ENCODE measurements at places on chromosomes 3 and 15.

- no peak for DNase-seq
Measured at GRCh38 chr3:38028621-38029361, 651 bp downstream of the PLCD1 start.

DNA sequence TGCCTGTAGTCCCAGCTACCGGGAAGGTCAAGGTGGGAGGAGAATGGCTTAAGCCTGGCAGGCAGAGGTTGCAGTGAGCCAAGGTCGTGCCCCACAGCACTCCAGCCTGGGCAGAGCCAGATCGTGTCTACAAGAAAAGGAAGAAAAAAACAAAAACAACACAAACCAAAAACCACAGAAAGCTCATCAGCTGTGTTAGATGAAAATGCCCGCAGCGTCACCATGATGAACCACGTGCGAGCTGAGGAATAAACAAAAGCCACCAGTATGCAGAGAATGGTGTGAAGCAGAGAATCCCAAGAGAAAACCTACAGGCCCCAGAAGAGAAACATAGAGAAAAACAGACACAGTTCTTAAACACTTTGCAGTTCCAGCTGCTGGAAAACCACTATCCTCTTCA lies 19.7 kb upstream of the TM4SF19 start:
- DNase-seq: no peak

DNA sequence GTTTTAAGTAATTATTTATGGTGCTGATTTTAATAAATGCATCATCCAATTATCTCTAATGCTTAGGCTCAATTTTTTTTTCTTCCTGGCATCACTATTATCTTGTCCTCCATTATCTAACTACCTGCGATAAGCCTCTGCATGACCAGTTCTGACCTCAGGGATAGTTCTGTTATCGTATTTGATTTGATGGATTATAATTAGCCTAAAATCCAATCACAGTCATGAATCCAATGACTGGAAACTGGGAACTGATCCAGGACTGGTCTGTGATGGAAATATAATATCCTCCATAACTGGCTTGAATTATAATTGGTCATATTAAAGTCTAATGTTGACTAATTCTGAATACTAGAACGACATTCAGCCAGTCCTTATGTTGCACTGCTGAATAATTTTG lies 1.1 kb downstream of the MYH15 start:
- no peak for DNase-seq

DNA sequence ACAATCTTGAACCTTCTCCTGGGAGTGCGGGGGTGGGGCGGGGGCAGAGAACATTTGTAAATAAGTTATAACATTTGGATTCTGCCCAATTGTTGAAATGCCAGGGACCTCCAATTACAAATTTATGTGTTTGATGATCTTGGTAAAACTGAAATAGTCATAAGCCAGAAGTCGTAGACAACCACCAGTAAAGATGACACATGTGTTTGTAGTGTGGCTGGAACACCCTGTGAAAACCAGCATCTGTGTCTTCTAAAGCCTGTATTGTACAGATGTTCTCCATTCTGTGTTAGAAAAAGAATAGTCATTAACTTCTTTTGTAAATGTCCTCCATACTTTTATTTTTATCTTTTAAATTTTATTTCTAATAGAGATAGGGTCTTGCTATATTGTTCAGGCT lies 61.8 kb downstream of the ARIH1 start:
- no peak for DNase-seq

DNA sequence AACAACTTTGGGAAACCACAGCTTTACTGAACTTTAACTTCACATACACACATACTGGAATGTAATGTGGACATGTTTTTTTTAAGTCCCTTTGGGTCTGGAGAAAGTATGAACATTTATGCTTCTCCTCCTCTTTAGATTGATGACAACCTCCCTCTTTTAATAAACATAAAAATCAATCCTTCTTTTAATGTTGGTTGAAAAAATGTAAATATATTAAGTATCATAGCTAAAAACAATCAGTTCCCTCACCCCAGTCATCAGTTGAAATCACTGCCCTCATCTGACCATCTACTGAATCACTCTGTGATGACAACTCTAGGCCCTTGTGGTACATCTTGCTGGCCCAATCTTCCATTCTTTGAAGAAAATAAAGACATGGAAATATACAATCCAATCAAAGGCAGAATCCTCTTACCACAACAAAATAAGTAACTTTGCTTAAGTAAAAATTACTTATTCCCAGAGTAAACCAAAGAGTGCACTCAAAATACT lies 6.4 kb downstream of the AAGAB start:
- DNase-seq: no peak

DNA sequence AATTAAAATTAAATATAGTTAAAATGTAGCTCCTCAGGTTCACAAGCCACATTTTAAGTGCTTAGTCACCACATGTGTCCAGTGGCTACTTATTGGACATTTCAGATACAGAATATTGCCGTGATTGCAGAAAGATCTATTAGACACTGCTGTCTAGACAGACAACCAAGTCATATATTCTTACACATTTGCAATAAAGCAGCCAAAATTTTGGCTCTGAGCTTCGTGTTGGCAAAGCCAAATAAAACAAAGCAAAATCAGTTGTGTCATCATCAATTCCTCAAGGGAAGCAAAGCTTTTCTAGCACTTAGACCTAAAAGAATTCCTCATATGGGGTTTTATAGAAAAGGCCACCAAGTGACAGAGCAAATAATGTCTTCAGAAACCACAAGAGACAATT lies 193.1 kb upstream of the LPP start:
- DNase-seq: no peak

DNA sequence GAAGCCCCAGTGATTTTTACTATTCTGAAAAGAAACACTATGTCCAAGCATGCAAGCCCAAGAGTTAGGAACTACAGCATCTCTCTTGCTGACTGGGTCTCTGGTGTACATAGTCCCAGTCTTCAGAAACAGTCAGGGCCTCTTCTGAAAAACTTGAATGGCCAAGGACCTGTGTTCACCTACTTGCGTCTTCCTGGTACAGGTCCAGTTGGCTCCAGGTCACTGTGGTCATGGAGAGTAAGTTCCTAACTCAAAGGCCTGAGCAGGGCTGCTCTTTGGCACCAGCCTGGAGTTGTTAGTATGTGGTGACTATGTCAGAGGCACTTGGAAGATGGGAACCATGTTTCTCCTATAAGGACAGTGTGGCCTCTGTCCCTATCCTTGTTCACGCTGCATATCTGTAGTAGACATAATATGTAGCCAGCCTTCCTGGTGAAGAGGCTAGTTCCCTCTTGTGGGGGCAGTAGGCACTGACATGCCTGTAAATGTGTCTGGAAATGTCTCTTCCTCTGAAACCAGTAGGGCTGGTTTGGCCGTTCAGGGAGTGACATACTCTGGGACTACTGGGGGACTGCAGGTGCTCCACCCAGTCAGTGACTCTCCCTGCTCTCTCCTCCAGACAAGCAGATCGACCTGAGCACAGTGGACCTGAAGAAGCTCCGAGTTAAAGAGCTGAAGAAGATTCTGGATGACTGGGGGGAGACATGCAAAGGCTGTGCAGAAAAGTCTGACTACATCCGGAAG lies 2.6 kb upstream of the RBM15B start:
- DNase-seq: peak; percentile 21

DNA sequence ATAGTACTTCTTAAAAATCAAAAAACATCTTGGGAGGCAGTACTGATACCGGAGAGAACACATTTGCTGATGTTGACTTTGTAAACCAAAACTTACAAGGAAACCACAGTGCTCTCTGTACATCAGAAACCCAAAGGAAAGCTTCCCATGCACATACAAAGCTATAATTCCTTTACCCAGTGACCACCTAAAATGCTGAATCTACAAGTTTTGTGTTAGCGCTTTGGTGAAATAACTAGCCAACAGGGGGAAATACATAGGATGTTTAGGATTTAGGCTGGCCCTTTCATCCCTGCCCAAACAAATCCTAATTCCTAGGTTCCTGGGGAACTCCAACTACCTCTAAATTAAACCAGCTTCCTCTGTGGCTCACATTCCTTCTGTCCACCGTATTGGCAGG lies 15.3 kb upstream of the SPG21 start:
- no peak for DNase-seq

DNA sequence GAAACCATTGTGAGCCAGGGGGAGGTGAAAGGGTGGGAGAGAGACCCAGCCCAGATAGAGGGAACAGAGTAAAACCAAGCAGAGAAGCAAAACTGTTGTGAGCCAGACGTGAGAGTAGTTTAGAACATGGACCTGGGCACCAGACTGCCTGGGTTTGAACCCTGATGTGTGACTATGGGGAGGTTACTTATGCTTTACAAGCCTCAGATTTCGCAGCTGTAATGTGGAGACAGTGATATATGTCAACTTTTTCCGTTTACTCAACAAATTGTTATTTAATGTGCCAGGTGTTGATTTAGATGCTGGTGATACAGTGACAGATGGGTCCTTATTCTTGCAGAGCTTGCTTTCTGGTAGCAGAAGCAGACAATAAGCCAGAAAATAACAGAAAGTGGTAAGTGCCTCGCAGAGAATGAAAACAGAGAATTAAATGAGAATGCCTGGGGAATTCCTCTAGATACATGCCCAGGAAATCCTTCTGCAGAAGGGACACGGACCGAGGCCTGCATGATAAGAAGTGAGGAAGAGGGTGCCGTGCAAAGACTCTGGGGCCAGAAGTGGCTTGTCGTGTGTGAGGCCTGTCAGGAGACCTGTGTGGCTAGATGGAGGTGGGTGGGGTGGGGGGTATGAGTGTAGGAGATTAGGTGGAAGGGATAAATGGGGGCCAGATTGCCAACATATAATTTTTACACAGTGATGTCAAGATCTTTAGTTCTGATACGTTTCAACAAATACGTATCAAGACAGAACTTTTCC lies 15.0 kb downstream of the KAT2B start:
- DNase-seq: no peak

DNA sequence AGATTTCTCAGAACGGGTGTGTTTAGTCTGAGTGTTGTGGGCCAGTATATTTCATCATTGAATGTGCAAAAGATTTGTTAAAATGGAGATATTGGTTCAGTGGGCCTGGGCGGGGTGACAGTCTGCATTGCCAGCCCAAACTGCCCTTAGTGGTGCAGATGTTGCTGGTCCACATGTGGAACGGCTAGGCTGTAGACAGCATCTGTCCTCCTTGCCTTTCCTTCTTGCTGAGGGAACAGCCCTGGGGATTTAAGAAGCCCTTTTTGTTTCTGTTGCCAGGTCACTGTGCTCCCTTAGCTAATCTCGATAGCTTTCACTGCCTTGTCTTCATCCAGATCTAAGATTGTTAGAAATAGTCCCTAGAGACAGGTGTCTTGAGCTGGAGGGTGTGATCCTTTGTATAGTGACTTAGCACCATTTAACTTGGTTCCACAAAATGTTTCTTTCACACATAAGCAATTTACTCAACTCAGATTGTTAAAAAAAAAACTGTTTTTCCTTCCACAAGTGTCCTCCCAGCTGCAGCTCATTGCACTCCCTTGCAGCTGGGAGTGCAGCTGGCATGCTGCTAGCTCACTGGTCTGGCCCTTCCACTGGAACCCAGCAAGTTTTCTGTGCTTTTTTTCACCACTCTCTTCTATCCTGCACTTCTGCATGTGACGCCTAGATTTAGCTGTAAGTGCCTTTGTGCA lies 37.5 kb downstream of the GAP43 start:
- peak; percentile 71 for DNase-seq

DNA sequence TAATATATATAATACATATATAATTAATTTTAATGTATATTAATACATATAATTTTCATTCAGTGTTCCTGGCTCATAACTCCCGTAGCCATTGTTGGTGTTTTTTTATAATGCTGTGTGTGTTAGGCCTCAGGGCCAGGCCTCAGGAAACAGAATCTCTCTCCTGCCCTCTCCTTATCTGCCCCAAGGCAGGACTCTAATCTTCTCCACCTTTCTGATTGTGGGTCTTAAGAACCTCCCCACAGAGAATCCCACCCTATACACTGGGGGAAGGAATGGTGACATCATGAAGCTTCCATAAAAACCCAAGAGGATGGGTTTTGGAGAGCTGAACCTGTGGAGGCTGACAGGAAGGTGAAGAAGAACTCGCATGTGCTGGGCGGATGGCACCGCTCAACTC lies 4.0 kb upstream of the FMN1 start:
- DNase-seq: no peak

DNA sequence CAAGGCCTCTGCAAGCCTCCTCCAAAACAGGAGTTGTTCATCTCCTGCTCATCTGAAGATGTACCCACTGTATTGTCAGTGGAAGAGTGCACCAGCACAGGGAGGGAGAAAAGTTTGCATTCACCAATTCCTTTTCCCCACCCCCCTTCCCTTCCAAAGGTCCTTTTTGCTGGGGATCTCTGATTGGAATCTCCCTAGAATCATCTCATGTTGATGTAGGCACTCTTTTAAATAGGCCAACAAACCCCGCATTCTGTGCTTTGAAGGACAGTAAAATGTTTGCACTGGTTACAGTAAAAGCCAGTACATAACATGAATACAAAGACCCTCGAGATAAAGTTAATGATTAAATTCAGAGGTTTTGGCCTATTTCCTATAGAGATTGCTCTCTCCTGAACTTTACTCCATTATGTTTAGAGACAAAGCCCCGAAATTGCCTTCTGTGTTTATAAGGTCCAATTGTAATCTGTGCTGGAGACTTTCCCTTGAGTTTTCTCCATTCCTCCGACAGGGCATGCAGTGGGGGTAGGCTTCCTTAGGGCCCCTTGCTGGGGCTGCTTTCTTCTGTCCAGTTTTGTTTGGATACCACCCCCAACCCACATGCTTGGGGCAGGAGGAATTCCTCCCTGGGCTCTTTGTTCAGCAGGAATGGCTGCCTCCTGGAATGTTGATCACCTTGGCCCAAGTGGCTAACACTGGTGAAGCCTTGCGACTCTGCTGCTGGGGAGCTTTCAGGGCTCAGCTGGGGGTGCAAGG lies 22.5 kb downstream of the TRIM71 start:
- DNase-seq: no peak

- no peak for DNase-seq
Measured at GRCh38 chr3:146421819-146422759, 47.3 kb downstream of the PLSCR2 start.

DNA sequence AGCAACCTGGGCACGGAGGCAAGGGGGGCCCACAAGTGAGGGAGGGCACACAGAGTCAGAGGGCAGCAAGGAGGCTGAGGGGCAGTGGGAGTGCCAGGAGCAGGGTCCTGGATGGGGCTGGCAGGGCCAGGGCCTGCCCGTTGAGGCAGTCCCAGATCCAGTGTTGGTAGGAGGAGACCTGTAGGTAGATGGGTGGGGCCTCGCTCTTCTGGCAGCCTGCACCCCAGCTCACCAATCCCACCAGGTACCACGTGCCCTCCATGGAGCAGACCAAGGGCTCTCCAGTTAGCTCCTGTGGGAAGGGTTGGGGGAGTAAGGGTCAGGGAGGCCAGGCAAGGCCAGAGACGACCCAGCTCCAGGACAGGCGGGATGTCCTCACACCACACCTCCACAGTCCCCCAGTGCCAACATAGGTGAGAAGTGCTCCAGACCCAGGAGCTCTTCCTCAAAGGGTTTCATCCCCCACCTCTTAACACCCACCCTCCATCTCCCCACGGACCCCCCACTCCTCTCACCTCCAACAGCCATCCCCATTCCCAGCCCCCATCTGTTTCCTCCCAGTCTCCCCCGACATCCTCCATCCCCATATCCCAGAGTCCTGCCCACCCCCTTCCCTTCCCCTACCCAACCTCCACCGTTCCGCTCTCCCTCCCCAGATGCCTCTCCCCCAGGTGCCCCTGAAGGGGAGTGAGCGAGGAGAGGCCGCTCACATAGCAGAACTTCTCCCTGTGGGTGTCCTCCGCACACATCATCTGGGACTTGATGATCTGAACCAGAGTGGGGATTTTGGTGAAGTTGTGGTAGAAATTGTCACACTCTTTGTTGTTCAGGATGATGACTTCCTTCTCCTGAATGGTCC lies 5.2 kb downstream of the PRSS50 start:
- peak; percentile 9 for DNase-seq
